ENCODE measurements at places on chromosomes 4 and X.

GRCh38 chr4:80732010-80732409, 298.5 kb upstream of the BMP3 start:
- no peak for ATAC-seq

- ATAC-seq = no peak
Observed at GRCh38 chrX:13654116-13654515, 1.2 kb downstream of the TCEANC start.

- no peak for ATAC-seq
Observed at GRCh38 chr4:67320645-67321044, 224.7 kb downstream of the CENPC start.

DNA sequence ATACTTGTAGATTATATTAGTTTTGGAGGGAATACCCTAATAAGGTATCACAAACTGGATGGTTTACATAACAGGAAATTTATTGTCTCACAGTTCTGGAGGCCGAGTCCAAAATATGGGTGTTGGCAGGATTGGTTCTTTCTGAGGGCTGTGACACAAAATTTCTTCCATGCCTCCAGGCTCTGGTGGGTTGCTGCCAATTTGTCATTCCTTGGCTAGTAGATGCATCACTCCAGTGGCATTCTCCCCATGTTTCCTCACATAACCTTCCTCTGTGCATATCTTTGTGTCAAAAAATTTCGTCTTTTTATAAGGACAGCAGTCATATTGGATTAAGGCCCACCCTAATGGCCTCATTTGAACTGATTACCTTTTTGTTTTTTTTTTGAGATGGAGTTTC, 49.3 kb downstream of the APELA start:
- no peak for ATAC-seq

GRCh38 chrX:103400931-103401330, 24.6 kb downstream of the BEX3 start:
- no peak for ATAC-seq

DNA sequence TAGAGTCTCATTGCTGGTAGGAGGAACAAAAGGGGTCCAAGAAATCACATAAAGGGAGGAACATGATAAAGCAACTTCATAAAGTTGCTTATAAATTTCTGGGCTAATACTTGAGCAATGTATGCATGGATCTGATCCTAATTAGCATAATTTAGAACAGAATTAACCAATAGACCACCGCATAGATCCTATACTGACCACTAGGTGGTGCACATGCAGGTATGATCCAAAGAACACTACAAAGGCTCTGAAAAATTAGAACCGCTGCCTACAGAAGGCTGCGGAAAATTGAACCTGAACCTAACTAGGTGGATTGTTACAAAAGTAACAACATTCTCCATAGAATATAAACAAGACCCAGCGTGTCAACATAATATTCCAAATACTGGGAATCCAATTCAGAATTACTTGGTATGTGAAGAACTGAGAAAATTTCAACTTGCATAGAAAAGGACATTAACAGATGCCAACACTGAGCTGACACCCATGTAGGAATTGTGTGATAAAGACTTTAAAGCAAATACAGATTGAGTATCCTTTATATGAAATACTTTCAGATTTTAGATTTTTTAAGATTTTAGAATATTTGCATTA, 23.3 kb downstream of the BRCC3 start:
- ATAC-seq = no peak

DNA sequence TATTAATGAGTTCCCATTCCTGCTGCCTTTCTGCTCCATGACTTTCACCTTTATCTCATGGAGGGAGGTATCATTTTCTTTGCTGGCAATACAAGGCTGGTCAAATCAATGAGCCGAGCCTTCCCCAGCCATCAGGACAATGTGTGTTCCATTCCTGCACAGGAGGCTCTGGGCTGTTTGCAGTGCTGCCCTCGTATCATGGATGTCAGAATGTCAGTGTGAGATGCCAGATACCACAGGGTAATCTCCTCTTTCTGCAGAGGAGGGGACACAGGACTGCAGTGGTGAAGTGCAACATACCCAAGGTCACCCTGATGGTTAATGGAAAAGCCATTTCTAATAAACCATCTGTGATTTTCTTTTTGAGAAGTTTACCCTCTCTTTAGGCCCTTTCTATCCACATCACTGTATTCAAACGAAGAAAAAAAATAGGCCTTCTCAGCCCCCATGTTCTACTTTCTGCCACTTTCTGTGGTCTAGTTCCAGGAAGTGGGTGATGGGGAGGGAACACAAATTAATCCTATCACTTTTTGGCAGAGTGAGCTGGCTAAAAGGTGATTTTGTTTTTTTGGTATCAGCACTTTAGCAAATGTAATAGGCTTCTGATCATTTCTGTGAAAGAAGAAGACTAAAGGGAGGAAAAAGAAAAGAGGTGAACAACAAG, 490.2 kb upstream of the BOD1L1 start:
- ATAC-seq = no peak

GRCh38 chr4:4226606-4227438, at the start of gene OTOP1:
OTOP1 (minus strand) TSS chr4:4226929; CDS start chr4:4226864, 65 bp downstream.
- ATAC-seq = no peak

DNA sequence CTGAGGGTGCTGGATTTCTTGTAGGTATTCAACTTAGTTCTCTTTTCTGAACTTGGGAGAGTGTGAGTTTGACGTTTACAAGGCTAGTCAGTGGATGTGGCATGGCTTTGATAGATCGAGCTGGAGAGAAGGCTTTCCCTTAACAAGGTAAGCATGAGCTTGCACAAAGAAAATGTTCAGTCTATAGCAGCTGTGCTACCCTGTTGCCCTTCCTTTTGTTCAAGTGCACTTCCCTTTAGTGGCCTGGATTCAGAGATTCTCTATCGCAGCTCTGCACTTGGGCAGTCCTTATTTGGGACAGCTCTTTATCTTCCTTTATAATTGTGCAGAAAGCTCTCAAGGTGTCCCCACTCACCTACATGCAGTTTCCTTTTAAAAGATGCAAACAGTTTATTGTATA, 198.0 kb downstream of the ARHGAP24 start:
- peak; percentile 51 for ATAC-seq

GRCh38 chr4:96698831-96699230, 858.9 kb downstream of the PDHA2 start:
- ATAC-seq = no peak

GRCh38 chrX:135200297-135200696, 29.1 kb upstream of the CT55 start:
- peak; percentile 51 for ATAC-seq

DNA sequence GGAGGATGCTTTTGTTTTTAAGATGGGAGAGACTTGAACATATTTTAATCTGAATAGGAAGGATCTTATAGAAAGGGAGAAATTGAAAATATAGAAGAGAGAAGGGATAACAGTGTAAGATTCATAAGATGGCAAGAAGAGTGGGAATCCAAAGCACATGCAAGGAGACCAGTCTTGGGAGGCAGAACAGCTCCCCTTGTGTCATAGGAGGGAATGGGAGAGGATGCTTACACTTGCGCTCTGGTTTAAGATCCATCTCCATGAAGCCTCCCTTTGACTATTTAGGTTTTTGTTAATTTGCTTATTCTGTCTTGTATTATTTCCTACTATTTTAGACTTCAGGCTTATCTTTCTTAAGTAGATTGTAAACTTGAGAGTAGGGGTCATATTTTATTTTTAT, 42.7 kb downstream of the KIF4A start:
- ATAC-seq = no peak

DNA sequence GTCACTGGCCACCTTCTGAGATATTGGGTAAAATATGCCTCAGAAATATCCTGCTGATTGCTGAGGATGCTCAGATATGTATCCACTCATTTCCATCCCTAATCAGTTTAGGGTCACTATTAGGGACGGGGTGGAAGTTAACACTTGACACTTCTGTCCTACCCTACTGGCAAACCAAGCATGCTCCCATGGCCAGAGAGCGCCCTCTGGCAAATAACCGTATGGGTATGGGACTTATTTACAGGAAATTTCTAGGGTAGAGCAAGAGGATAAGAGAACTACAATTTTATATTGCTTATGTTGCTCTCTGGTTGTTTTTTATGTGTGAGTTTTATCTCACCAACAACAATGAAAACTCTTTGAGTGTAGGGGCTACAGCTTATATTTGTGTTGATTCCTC, 86.8 kb upstream of the TSPAN7 start:
- no peak for ATAC-seq

- no peak for ATAC-seq
Observed at GRCh38 chrX:144335402-144335801, 451.5 kb downstream of the UBE2NL start.

DNA sequence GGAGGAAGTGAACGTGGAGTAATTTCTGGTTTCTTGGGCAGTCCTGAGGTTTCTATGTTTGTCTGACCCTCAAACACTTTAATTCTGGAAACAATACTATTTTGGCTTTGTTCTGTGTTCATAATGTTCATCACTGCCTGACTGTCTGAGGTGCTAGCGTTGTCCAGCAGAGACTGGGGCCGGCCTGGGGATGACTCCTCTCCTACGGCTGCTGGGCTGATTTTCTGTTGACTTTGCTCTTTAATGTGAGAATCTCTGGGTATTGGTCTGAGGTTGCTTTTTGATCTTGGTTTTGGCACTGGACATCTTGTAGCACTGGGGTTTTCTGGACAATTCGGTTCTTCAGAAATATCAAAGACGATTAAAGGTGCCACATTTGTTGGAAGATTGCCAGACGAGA, 75.8 kb downstream of the RPS3A start:
- ATAC-seq = no peak

DNA sequence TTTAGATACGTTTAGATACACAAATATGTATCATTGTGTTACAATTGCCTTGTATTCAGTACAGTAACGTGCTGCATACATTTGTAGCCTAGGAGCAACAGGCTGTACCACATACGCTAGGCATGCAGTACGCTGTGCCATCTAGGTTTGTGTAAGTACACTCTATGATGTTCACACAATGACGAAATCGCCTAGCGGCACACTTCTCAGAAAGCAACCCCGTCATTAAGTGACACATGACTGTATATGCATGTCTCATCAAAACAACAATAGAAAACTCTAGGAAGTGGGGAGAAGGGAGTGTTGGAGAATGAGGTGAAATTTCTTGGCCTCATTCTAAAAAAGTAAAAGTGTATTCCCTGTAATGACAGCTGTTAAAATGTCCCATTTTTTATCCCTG, 32.7 kb downstream of the CCDC149 start:
- no peak for ATAC-seq

DNA sequence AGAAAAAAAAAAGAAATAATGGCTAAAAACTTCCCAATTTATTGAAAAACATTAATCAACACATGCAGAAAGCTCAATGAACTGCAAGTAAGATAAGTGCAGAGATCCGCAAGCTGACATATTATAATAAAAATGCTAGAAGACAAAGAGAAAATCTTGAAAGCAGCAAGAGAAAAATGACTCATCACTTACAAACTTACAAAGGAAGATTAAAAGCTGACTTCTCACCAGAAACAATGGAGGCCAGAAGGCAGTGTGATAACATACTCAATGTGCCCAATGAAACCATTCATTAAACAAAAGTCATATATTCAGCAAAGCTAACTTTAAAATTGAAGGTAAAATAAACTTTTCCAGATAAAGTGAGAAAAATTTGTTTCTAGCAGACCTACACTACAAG, 7.3 kb upstream of the BRWD3 start:
- ATAC-seq = no peak

GRCh38 chr4:137635601-137636000, 103.3 kb upstream of the PCDH18 start:
- ATAC-seq = no peak

GRCh38 chr4:78653655-78654054, 102.1 kb downstream of the ANXA3 start:
- ATAC-seq = no peak

- no peak for ATAC-seq
Observed at GRCh38 chrX:42824541-42824940, 46.6 kb upstream of the PPP1R2C start.

DNA sequence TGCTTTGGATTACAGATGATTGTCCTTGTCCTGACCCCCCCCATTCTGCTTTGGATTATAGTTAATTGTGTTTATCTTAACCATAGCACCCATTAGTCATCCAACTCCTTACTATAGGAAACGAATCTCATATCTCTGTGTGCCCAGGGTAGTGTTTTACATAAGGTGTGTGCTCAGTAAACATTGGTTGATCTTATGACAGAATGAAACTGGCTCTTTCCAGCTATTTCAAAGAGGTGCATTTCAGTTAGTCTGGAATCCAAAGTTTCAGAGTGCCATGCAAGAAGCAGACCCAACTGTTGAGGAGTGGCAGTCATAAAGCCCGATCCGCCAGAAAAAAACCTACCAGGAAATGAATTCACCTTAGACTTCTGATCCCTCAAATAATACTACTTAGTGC, 14.7 kb downstream of the TRIM2 start:
- no peak for ATAC-seq

GRCh38 chrX:53729751-53730150, 43.2 kb upstream of the HUWE1 start:
- no peak for ATAC-seq

GRCh38 chrX:110008011-110008635, 5.2 kb downstream of the TMEM164 start:
- ATAC-seq = no peak

- ATAC-seq = no peak
Observed at GRCh38 chr4:26048950-26049349, 134.9 kb downstream of the SMIM20 start.

GRCh38 chr4:186807808-186808629, 84.4 kb upstream of the FAT1 start:
- no peak for ATAC-seq

DNA sequence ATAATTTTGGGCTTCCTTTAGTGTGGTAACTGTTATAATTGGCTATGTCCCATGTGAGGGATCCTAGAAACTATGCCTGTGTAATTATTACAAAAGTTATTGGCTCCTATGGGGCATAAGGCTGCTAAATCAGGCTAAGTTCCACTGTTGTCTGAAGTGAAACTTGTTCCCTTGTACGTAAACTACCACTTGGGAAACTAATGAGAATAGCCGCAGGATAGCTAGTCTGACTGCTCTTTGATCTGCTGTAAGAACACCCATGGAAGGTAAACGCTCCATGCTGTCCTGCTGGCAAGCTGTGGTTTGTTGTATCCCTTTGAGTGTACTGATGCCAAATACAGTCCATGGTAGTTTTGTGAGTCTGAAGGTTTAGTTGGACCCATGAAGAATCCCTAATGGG, 9.3 kb upstream of the MAOA start:
- no peak for ATAC-seq

GRCh38 chrX:133265331-133265730, 47.2 kb upstream of the TFDP3 start:
- ATAC-seq = no peak

- no peak for ATAC-seq
Observed at GRCh38 chr4:140186651-140187315, 32.8 kb upstream of the MAML3 start.

Data from stimulated activated memory B cell treated with anti-CD40 and anti-IgM and Interleukin-4, amounts not matched to agents 10 μg/mL and 1 μg/mL and 100 μg/mL, for 72 hours (primary cell).